ENCODE measurements at places on chromosomes 11 and 22.
A peak's percentile ranks its signal among the peaks of the same experiment; 100 is the strongest.

DNA sequence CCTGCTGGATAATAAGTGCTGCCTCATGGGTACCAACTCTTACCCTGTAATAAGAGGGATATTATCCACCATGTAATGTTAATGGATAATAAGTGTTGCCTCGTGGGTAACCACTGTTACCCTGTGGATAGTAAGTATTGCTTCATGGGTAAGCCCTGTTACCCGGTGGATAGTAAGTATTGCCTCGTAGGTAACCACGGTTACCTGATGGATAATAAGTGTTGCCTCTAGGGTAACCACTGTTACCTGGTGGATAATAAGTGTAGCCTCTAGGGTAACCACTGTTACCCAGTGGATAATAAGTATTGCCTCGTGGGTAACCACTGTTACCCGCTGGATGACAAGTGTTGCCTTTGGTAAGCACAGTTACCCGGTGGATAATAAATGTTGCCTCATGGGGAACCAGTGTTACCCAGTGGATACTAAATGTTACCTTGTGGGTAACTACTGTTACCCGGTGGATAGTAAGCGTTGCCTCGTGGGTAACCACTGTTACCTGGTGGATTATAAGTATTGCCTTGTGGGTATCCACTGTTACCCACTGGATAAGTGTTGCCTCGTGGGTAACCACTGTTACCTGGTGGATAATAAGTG lies 18.6 kb upstream of the NXPE4 start:
- DNase-seq: no peak

- DNase-seq: no peak
Measured at GRCh38 chr11:42462558-42463310, 849.1 kb upstream of the API5 start.

GRCh38 chr11:5224538-5225479 lies 2.1 kb downstream of the HBB start:
- no peak for DNase-seq

DNA sequence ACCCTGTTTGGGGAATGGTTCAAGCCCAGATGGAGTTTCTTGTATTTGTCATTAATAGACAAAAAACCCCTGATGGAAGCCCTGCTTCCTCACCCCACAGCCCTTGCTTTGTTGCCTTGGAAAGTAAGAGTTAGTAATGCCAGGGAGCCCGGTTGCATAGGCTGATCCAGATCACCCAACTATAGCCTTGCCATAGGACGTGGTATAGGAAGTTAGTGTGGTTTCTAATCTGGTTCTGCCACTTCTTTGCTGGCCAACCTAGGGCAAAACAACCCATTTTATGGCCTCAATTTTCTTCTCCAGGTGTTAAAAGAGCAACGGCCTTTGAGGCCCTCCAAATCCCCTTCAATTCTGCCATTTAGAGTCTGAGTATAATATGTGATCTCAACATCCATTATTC lies 97.9 kb downstream of the STIM1 start:
- DNase-seq: no peak

GRCh38 chr22:22943521-22944267 lies 56.1 kb downstream of the IGLL5 start:
- no peak for DNase-seq

- DNase-seq: no peak
Measured at GRCh38 chr11:120208777-120209176, 2.1 kb upstream of the OAF start.

GRCh38 chr22:46292732-46293131 lies 3.9 kb upstream of the GTSE1 start:
- DNase-seq: no peak

- peak; percentile 73 for DNase-seq
Measured at GRCh38 chr11:78961937-78962701, 387.5 kb upstream of the NARS2 start.

DNA sequence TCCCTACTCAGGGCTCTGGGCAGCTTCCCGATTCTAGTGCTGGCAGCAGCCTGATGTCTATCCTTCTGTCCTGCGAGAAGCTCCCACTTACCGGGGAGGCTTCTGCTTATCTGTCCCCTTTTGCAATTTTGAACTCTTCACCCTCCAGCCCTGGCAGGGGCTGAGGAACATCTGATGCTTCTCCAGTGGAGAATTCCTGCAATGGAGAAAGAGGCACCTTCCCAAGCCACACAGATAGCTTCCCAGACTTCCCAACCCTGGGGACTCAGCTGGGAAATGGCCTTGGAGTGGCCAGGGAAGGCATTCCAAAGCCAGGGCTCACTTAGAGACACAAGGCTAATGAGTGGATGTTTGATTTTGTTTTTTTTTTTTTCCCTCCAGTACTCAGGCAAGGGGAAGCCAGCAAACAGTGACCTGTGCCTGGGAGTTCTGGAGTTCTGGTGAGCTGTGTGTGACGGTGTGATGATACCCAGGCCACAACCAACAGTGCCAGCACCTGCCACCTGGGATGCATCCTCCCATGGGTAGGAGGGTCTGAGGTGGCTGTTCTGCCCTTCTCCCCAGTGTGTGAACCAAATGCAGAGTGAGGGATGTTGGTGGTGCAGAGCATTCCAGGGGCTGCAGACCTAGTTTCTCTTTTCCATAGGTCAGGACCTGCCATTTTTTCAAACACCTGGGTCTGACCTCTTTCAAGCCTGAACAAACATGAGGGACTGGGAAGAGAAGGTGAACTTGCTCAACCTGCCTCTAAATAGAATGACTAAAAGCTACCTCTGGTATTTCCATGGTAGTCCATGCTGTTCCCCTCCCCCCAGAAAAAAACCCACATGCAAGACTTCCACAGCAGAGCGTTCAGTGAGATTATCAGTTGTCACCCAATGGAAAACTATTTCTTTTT lies 95.1 kb downstream of the CCDC81 start:
- DNase-seq: peak; percentile 38

GRCh38 chr22:37021710-37022482 lies 2.4 kb downstream of the MPST start:
- no peak for DNase-seq

- DNase-seq: no peak
Measured at GRCh38 chr11:65916391-65916790, 2.5 kb downstream of the C11orf68 start.

Measured in right forelimb (tissue), 1 donor.